Stimulated activated CD8-positive, alpha-beta memory T cell treated with anti-CD3 and anti-CD28 coated beads, Interleukin-4, amount 100 ng/mL, for 24 hours (primary cell): ENCODE measurements at places on chromosomes 3 and 15.

DNA sequence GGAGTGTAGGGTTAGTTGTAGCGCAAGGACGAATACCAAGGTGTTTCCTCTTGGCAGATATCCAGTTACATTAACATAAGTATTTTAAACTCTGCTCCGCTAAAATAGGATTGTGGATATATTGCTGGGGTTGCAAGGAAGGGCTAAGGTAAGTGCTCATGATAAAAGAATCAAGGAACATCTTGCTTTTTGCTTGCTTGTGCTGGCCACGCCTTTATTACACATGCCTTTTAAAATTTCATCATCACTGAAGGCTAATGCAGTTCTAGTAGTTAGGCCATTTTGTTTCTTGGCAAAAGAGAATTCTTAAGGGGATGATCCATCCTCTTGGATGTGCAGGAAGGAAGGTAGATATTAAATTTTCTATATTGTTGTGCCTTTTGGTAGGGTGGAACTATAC lies 415.6 kb upstream of the TPM1 start:
- DNase-seq, result no peak

DNA sequence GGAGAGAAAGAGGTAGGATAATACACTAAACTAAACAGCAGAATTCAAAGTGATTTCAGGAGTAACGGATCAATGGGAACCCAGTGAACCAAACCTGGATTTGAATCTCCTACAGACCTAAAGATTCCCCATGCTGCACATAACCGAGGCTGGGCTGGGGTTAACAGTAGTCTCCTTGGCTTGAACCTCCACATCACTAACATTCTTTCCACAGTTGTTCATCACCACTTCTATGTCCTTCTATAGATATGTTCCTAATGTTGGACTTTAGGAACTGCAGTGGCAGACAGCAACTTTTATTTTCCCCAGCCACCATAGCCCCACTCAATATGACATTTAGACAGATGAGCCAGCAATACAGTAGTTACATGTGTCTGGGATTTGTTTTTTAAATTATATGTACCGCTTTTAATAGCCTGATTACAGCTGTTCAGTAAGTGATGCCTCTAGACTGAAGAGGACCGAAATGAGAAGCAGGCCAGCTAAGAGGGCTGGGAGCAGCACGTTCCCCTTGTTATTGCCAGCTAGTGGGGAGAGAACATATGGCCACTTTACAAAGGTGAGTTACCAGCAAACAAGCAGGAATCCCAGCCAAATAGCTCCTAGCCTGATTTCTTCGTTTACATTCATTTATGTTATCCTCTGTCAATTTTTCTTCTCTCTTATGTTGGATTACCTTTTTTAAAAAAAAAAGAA lies 472.6 kb upstream of the CDIN1 start:
- no peak for DNase-seq

GRCh38 chr3:16480861-16481545 lies 32.5 kb downstream of the RFTN1 start:
- no peak for DNase-seq

DNA sequence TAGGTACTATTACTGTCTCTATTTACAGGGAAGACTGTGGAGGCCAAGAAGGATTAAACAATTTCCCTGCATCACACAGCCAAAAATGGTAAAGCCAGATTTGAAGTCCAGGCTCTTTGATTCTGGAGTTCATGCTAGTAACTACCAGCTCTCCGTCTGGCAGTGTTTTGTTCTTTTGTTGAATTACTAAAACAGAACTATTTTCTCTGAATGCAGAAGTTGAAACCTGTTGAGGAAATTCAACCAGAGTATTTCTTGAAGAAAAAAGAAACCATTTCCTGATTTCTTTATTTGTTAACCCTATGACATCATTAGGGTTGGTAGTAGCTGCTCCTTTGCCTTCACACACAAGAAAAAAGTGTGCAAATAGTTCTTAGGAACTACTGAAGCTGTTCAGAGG lies 34.3 kb downstream of the CRTC3 start:
- DNase-seq, result no peak

GRCh38 chr3:70849911-70850699 lies 537.7 kb upstream of the MDFIC2 start:
- DNase-seq, result no peak

DNA sequence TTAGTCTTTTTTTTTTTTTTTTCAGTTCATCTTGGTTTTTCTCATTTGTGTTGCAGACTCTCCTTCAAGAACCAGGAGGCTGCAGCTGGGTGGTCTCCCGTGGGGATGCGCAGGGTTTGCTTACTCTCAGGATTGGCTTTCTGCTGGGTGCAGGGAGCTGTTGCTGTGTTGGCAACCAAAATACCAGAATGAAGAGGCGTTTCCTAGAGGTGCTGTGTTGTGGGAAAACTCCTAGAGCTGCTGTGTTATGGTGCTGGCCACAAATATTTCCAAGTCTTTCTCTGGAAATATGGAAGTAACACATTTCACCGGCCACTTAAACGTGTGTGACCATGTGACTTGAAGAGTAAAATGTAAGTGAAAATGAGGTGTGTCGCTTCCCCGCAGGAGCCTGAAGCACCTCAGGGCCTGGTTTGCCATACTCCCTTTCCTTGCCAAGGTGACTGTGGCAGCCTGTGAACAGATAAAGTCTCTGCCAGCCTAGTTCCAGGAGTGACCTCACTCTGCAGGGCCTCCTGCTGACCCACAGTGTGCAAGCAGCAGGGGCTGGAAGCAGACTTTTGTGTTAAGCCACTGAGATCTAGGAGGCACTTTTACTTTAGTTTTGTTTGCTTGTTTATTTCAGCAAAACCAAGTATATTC lies 258.9 kb downstream of the ADAMTS17 start:
- DNase-seq, result no peak

DNA sequence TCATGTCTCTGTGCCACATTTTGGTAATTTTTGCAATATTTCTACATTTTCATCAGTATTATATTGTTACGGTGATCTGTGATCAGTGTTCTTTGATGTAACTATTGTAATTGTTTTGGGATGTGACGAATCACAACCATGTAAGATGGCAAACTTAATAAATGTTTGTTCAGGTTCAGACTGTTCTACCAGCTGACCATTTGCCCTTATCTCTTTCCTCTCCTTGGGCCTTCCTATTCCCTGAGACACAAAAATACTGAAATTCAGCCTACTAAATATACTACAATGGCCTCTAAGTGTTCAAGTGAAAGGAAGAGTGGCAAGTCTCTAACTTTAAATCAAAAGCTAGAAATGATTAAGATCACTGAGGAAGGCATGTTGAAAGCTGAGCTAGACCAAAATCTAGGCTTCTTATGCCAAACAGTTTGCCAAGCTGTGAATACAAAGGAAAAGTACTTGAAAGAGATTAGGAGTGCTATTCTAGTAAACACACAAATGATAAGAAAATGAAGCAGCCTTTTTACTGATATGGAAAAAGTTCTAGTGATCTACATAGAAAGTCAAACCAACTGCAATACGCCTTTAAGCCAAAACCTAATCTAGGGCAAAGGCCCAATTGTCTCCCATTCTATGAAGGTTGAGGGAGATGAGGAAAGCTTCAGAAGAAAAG lies 952.8 kb downstream of the ROBO1 start:
- no peak for DNase-seq

DNA sequence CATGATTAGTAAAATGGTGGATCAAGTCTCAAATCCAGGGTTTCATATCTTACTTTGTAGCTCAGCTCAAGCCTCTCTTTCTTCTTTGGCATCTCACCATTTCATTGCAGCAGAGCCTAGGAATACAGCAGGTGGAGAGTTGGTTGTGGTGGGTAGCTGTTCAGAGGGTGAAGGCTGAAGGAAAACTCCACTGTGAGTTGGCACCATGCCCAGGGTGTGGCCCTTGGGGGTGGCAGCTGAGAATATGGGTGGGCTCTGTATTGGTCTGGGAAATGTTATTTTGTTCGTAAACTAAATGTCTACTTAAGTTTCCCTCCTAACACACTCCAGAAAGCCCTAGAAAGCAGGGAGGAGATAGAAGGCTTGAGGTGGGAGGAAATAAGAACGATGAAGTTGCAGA lies 1.7 kb upstream of the MAP1A start:
- no peak for DNase-seq
